ENCODE measurements at places on chromosomes 3 and 15. TPM values are rescaled to one million over a fixed set of nuclear protein-coding genes. Genes with fewer than 3 reads are reported as not detected.
A peak's percentile ranks its signal among the peaks of the same experiment; 100 is the strongest.

DNA sequence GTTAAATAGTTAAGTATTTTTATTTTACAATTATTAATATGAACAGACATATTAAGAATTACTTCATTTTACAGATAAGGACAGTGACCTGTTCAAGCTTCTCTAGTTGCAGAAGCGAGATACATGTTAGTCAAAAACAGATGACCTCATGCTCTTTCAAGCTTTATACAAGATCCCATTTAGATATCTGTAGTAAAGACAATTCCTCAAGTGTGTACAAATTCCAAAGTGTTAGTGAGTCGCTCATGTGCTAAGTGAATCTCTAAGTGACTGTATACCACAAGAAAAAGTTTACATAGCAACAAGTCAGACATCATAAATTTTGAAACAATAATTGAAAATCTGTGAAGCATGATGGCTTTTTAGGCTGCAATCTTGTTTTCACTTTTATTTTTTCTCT is 293.8 kb downstream of the ROBO1 start:
- H3K36me3 ChIP-seq: no peaks in the 10 kb centered on the region
- no peak overlapping the region for H3K4me3 ChIP-seq
- no peak for DNase-seq
- H3K4me1 ChIP-seq: no peaks in the 10 kb centered on the region

- no peaks in the 10 kb centered on the region for H3K27me3 ChIP-seq
- H3K4me1 ChIP-seq: peaks cover 50% of the 10 kb centered on the region
- no peaks in the 10 kb centered on the region for H3K36me3 ChIP-seq
Observed at GRCh38 chr3:196186651-196187573, 24.3 kb downstream of the ZDHHC19 start.

DNA sequence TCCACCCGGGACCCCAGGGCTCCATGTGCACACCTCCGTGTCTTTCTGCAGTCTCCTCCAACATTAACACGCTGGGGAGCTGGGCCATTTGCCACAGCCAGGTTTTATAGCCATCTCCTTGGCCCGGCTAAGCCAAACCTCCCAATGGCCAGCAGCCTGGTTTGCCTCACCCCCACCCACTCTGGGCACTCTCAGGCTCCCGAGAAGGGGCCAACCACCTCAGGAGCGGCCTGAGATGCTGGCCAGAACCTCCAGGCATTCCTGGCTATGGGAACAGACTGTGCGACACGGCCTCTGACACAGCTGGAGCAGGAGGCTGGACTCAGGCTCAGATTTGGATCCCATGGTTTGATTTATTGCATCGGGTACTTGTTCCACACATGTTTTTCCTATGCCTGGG is 289.7 kb downstream of the RPLP1 start:
- no peak overlapping the region for H3K4me3 ChIP-seq
- H3K27ac ChIP-seq: no peak overlapping the region
- peaks cover 40% of the 10 kb centered on the region for H3K4me1 ChIP-seq

- no peaks in the 10 kb centered on the region for H3K36me3 ChIP-seq
- peak; percentile 59 for DNase-seq
- H3K27me3 ChIP-seq: no peaks in the 10 kb centered on the region
Observed at GRCh38 chr3:152222327-152222726, 46.4 kb upstream of the MBNL1 start.

DNA sequence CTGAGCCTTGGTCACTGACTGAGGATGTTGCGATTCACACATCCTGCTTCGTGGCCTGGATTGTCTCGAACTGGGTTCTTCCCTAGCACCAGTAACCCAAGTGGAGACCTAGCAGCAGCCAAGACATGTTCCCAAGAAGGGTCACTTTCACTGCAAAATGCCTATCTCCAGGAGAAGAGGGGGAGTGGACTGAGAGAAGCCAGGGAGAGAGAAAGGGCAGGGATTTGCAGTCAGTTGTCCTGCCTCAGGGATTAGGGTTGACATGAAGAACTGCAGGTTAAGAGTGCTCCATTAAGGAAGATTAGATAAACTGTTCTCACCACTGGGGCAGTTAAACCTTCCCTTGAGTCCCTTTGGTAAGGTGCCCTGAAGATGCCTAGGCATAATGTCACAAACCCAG is 5.7 kb upstream of the CD276 start:
- no peaks in the 10 kb centered on the region for H3K36me3 ChIP-seq
- peaks cover 29% of the 10 kb centered on the region for H3K27me3 ChIP-seq
- peaks cover 20% of the 10 kb centered on the region for H3K4me1 ChIP-seq
- H3K4me3 ChIP-seq: no peak overlapping the region
- DNase-seq: no peak

- peaks cover 75% of the 10 kb centered on the region for H3K27me3 ChIP-seq
- DNase-seq: peak; percentile 61
- peaks cover 9% of the 10 kb centered on the region for H3K4me1 ChIP-seq
- H3K4me3 ChIP-seq: peak overlapping the region; percentile 66
Observed at GRCh38 chr15:65377105-65377975, 462 bp downstream of the IGDCC3 start.

GRCh38 chr15:89627256-89627970 is 27.9 kb downstream of the KIF7 start:
- H3K4me1 ChIP-seq: no peaks in the 10 kb centered on the region
- no peak overlapping the region for H3K27ac ChIP-seq
- DNase-seq: peak; percentile 52
- H3K4me3 ChIP-seq: no peak overlapping the region

- DNase-seq: no peak
- no peak overlapping the region for H3K27ac ChIP-seq
- H3K27me3 ChIP-seq: peaks cover 3% of the 10 kb centered on the region
- no peaks in the 10 kb centered on the region for H3K4me1 ChIP-seq
- no peak overlapping the region for H3K4me3 ChIP-seq
Observed at GRCh38 chr3:149382101-149382467, 4.6 kb upstream of the TM4SF1 start.

DNA sequence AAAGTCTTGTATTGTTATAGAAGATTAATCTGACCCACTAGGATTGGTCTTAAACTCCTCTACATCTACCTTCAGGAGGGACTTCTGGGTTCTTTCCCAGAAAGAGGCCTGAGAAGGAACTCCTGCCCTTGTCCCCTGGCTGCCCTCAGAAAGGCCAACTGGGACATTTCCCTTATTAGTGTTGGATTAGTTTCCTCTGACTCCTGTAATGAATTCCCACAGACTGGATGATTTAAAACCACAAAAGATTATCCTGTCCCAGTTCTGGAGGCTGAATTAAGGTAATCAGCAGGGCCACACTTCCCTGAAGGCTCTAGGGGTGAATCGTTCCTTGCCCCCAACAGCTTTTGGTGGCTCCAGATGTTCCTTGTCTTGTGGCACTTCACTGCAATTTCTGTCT is 102.8 kb upstream of the NMNAT3 start:
- H3K27ac ChIP-seq: no peak overlapping the region
- H3K36me3 ChIP-seq: no peaks in the 10 kb centered on the region
- no peak for DNase-seq

DNA sequence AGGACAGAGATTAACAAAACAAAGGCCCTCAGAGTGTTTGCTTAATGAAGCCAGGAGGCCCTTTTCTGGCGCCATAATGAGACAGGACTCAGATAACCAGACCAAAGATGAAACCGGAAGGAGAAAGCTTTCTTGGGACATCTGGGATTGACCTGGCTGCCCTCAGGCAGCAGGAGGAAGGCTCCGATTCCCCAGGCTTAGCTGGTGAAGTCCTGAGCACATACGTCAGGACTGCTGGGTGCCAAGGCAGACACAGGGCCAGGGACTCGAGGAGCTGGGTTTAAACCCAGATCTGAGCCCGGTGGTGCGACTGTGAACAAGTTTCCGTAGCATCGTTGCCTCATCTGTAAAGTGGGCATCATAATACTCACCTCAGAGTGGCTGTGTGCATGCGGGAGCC is 36.7 kb upstream of the HRH1 start:
- no peak overlapping the region for H3K27ac ChIP-seq
- H3K36me3 ChIP-seq: no peaks in the 10 kb centered on the region
- H3K27me3 ChIP-seq: peaks cover 13% of the 10 kb centered on the region
- H3K4me3 ChIP-seq: no peak overlapping the region
- no peaks in the 10 kb centered on the region for H3K4me1 ChIP-seq

DNA sequence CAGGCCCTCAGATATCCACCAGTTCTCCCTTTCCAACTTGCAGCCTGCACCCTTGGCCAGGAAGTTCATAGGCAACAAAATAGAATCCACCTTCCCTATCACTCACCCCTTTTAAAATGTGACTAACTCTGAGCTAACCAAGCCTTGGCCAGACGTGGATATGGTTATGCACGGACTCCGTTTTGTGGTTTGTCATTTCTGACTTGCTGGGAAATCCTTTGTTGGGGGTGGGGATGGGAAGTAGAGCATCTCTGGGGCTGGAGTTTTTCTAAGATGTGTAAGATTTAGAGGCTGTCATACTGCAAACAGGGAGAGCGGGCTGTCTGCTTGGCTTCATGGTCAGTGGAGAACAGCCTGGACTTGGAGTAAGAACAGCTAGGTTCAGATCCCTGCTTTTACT is 62.6 kb downstream of the SMAD3 start:
- peak overlapping the region; percentile 49 for H3K4me3 ChIP-seq
- H3K4me1 ChIP-seq: peaks cover 82% of the 10 kb centered on the region

CNTN6 gene
- total RNA-seq: not detected

FBXL2 gene
- not detected for total RNA-seq

PLAAT1 gene
- total RNA-seq: not detected

NOX5 gene
- not detected for total RNA-seq

ULK3 gene
- total RNA-seq: 52.6 TPM

EID1 gene
- total RNA-seq: 192 TPM

Measured in activated CD4-positive, alpha-beta T cell treated with anti-CD3 and anti-CD28 coated beads, Interleukin-2, amount 10 ng/mL, durations not matched to agents 24 days and 14 days (primary cell).